Activated CD8-positive, alpha-beta memory T cell treated with anti-CD3 and anti-CD28 coated beads, Interleukin-2, amount 10 ng/mL, durations not matched to agents 7 days and 5 days (primary cell): ENCODE measurements at places on chromosomes 3 and 15. TPM values are rescaled to one million over a fixed set of nuclear protein-coding genes. Genes with fewer than 3 reads are reported as not detected.

Gene EEF1AKMT4
- 4.1 TPM for total RNA-seq

Gene SAMMSON
- not detected for total RNA-seq

Gene ISLR2
- total RNA-seq: 0.20 TPM

Gene EPHB3
- total RNA-seq: not detected

Gene BSN
- 0.12 TPM for total RNA-seq

Gene CACNA1D
- 1.5 TPM for total RNA-seq

Gene RTP1
- total RNA-seq: not detected

Gene SMCO1
- total RNA-seq: not detected

Gene ZNF385D
- total RNA-seq: not detected

Gene PARP15
- total RNA-seq: 36.1 TPM

Gene CPEB1
- total RNA-seq: not detected

Gene RASGRP1
- total RNA-seq: 143 TPM

Gene CFAP92
- 0.12 TPM for total RNA-seq

Gene AQP9
- total RNA-seq: not detected

Gene DAG1
- total RNA-seq: 17.6 TPM

Gene CELF6
- 0.29 TPM for total RNA-seq

Gene C3orf49
- total RNA-seq: not detected

Gene SV2B
- total RNA-seq: not detected

Gene ROBO1
- total RNA-seq: 0.87 TPM

Gene EBLN2
- 6.2 TPM for total RNA-seq

Gene LARP6
- not detected for total RNA-seq

Gene SAXO2
- total RNA-seq: not detected

Gene ANAPC13
- total RNA-seq: 15.1 TPM

Gene TMEM207
- not detected for total RNA-seq

Gene VGLL3
- not detected for total RNA-seq

Gene PAK2
- total RNA-seq: 86.4 TPM

Gene SLC6A11
- not detected for total RNA-seq

Gene HCLS1
- total RNA-seq: 305 TPM

Gene SHC4
- total RNA-seq: 9.8 TPM

Gene ARRDC4
- not detected for total RNA-seq

Gene NUP210
- total RNA-seq: 186 TPM
